Amniotic epithelial cell (primary cell): ENCODE measurements at places on chromosomes 2 and 18.
A peak's percentile ranks its signal among the peaks of the same experiment; 100 is the strongest.

GRCh38 chr2:45172142-45172541, 162.9 kb upstream of the SIX2 start:
- DNase-seq: no peak

GRCh38 chr2:48174503-48174902, 268.2 kb upstream of the FBXO11 start:
- no peak for DNase-seq

DNA sequence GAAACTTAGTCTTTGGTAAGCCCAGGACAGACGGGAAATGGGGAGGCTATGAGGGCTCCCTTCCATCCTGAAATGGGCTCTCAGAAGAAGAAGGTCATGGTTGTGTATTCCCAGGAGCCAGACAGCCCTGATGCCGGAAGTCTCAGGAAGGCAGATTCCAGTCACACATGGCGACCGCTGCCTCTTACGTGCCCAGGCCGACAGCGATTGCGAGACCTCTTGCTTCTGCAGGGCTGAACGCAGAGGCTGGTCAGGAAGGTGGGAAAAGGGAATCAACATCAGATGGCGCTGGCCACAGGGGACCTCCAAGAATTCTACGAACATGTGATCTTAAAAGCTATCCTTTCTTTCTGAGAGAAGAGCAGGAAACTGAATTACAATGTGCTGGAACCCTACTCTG, 22.8 kb upstream of the SH3BP4 start:
- no peak for DNase-seq

DNA sequence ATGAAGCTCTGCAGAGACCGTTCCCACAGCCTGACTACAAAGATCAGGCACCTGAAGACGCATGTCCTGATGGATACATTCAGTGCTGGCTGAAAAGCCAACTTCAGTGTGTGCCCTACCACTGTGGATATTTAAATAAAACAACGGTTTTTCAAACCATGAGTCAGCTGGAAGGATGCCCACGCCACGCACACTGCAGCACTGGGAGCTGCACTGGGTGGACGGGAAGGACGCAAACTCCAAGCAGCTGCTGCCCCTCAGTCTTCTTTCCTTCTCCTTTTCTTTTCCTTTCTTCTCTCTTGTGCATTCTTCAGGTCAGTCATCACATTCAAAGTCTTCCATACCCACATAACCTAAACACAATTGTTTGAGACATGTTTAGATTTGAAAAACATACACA, 7.9 kb downstream of the TMEM18 start:
- peak; percentile 41 for DNase-seq
